ENCODE measurements at places on chromosomes 6 and 20.
A peak's percentile ranks its signal among the peaks of the same experiment; 100 is the strongest.

- DNase-seq, result no peak
Measured at GRCh38 chr20:38842026-38842425, 36.5 kb downstream of the PPP1R16B start.

DNA sequence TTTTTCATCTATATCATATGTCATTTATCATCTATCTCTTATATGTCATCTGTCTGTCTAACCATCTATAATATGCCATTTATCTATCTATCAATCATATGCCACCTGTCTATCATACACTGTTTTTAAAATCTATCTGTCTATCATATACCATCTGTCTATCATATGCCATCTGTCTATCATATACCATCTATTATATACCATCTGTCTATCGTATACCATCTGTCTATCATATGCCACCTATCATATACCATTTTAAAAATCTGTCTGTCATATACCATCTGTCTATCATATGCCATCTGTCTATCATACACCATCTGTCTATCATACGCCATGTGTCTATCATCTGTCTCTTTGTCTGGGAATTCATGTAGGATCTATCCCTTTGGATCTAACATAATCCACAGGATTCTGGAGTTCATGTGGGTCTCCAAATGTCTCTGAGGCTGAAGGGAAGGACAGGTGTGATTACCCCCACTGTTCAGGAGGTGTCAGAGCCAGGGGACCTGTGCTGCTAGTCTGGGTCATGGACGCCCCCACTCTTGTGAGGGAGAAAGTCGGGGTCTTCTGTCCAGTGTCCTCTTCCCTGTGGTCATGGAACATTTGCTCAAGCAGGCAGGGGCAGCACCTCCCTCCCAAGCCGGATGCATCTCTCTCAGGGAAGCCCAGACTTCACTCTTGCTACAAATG is 36.9 kb upstream of the FRMD1 start:
- no peak for DNase-seq

- no peak for DNase-seq
Measured at GRCh38 chr6:132589454-132589853, at the start of gene TAAR5. Gene TAAR5, minus strand, starts transcription at chr6:132589741. Its CDS starts 55 bp downstream, at chr6:132589686.

GRCh38 chr6:1597924-1598323 is 11.8 kb upstream of the FOXC1 start:
- DNase-seq, result no peak

DNA sequence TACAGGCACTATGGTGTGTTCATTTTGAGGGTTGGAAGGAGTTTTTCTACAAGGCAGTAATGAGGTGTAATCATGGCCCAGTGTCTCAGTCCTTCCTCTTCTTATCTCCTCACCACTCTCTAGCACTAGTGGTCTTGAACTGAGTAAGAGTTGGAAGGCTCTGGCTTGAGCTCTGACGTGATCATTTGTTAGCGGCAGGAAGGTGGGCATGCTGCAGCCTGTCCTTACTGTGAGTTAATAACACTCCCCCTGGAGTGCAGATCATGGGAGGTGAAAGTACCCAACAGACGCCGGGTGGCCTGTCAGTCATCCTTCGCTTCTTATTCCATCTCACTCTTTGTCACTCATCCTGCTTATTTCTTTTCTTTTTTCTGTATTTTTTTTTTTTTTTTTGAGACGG is 356.9 kb downstream of the CDKAL1 start:
- no peak for DNase-seq

- DNase-seq, result no peak
Measured at GRCh38 chr6:43033496-43034189, 12.2 kb downstream of the RRP36 start.

GRCh38 chr6:106512968-106513574 is 116.2 kb downstream of the RTN4IP1 start:
- DNase-seq, result no peak

DNA sequence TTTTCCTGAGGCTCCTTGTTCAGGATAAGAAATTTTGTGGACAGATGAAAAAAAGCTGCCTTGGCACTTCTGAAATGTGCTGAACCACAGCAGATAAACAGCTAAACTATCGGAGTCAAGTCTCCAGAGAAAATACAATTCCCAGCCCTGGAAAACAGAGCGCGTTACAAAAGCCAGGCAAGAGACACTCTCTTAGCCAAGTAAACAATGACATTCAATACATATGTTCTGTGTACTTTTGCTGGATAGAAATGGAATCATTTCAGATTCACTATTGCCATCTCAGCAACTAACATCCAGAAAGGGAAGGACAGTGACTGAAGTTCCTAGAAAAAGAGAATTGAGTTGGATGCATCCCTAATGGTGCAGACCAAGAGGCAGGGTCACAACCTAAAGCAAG is 196.8 kb upstream of the NRSN1 start:
- DNase-seq, result no peak

GRCh38 chr20:57663681-57664451 is 43.6 kb upstream of the ZBP1 start:
- peak; percentile 86 for DNase-seq

DNA sequence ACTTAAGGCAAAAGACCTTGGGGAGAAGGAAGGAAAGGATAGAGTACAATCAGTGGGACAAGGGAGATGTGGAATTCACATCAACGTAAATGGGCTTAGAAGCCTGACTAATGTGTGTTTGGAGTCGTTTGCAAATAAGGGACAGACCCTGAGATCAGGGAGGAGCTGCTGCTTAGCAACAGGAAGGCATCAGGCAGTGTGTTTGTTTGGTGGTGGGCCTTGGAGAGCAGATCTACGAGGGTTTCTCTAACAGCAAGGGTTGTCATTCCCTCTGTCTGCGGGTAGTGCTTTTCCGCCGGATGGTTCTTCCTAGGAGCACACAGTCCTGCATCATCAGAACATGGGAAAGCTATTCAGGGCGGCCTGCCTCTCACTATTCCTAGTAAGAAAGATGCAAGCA is 40.4 kb downstream of the C6orf118 start:
- DNase-seq, result no peak

- DNase-seq, result no peak
Measured at GRCh38 chr6:30568245-30568644, 3.0 kb upstream of the ABCF1 start.

- DNase-seq, result no peak
Measured at GRCh38 chr6:54856129-54856528, 9.6 kb downstream of the FAM83B start.

DNA sequence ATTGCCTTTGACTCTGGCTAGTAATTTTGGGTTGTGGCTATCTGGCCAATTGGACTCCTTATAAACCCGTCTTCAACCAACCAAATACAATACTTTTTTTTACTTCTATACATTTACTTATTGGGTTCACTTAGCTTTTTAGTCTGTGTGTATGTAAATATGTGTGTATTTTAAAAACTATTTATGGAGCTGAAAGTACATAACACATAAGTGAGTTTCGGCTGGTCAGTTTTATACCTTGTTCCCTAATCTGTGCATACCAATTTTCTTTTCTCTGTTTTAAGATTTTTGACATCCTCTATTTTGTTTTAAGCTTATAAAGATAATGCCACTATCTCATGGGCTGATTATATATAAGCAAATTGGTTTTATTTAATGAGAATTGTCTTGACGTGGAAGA is 129.5 kb downstream of the LRRC1 start:
- no peak for DNase-seq

DNA sequence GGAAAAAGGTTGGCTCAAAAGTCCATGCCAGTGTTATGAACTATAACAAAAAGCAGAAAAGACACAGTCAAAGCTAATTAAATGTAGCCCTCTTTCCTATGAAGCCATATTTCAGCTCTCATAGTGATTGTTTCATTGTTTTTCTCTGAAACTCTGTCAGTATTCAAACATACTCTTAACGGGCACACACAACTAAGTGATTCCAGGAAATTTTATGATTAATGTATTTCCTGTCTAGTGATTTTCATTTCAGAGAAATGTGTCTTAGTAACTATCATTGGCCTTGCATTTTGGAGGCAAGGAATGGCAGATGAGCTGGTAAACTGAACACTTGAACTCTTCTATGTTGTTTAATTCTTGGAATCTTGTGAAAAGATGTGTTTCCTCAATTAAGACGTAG is 68.0 kb downstream of the CLVS2 start:
- no peak for DNase-seq

DNA sequence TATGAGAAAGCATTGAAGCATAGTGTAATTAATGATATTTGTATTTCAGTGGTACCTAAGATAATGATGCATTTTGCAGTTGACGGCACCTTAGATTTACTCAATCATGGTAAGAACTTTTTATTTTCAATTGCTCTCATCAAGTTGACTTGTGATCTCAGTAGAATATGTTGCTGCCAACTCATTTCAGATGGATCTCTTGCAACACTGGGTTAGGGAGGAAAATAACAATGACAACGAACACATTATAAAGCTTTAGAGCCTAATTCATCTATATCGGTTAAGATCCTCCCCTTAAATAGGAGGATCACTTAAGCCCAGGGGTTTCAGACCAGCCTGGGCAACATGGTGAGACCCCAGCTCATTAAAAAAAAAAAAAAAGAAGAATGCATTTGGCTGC is 18.0 kb upstream of the TBC1D22B start:
- DNase-seq, result no peak

DNA sequence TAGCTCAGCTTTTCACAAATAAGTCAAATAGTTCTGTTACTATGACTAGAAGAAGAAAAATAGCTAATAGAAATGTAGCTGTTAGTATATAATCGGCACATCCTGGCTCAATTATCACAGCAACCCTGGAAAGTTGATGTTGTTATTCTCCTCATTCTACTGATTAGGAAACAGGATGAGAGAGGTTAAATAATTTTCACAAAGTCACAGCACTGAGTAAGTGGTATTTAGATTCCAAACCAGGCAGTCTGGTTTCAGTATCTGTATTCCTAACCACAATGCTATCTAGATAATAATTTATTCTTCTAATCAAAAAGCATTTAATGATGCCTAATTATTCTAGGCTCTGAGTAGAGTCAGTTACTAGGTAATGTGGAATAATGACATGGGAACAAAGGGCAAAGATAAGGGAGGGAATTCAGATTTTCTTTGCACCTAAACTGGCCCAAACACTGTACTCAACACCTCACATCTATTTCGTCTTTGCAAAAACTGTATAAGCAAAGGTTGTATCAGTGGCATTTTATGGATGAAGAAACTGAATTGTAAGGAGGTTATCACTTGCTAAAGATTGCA is 51.3 kb downstream of the PDE7B start:
- no peak for DNase-seq

DNA sequence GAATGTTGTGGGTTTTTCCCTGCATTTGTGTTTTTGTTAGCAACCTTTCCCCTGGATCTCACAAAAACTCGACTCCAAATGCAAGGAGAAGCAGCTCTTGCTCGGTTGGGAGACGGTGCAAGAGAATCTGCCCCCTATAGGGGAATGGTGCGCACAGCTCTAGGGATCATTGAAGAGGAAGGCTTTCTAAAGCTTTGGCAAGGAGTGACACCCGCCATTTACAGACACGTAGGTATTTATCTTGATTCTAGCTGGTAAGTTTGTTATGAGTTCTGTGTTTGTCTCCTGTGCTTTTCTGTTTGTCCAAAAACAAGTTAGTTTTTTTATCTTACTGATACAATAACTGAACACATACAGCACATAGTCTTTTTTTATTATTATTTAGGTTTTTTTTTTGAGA is 3.0 kb downstream of the SLC25A27 start:
- DNase-seq, result no peak

DNA sequence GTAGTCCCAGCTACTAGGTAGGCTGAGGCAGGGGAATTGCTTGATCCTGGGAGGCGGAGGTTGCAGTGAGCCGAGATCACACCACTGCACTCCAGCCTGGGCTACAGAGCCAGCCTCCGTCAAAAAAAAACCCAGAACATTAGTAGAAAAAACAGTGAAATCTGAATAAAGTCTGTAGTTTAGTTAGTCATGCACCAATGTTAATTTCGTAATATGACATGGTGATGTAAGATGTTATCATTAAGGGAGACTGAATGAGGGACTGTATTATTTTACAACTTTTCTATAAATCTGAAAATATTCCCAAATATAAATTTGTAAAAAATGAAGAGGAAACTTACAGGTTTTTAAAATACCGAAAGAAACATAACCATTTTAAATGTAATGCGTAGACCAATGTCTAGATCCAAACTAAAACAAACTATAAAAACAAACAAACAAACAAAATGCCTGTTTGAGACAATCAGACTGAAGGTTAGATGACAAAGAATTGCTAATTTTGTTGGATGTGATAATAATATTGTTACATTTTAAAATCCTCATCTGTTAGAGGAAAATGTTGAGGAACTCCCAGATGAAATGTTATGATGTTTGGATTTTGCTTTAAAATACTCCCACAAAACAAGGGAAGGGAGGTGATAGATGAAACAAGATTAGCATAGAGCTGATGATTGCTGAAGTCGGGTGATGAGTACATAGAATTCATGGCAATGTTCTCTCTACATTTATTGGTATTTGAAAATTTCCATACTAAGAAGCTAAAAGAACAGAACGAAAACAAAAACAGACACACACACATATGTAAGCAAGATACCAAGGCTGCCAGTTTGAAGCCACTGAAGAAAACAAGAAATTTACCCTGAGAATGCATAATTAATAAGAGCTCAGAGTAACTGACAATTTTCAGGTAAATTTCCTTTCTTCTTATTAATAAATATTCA is 1.8 kb downstream of the GSTA4 start:
- no peak for DNase-seq

GRCh38 chr6:130632277-130632676 is 194.9 kb upstream of the SMLR1 start:
- no peak for DNase-seq

- DNase-seq, result no peak
Measured at GRCh38 chr6:89221971-89222711, 5.0 kb upstream of the GABRR1 start.

GRCh38 chr20:36483919-36484808 is 57.2 kb upstream of the MYL9 start:
- no peak for DNase-seq

- no peak for DNase-seq
Measured at GRCh38 chr6:155038104-155038503, 43.0 kb downstream of the TIAM2 start.

DNA sequence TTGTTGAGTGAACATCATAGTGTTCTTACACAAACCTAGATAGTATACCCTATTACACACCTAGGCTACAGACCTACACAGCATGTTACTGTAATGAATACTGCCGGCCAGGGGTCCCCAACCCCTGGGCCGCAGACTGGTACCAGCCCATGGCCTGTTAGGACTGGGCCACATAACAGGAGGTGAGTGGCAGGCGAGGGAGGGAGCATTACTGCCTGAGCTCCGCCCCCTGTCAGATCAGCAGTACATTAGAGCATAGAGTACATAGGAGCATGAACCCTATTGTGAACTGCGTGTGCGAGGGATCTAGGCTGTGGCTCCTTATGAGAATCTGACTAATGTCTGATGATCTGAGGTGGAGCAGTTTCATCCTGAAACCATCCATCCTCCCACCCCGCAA is 126.3 kb downstream of the PRND start:
- DNase-seq, result no peak

Data from RWPE2 (cell line).